ENCODE measurements at places on chromosomes 16 and 17. TPM values are rescaled to one million over a fixed set of nuclear protein-coding genes. Genes with fewer than 3 reads are reported as not detected.

DNA sequence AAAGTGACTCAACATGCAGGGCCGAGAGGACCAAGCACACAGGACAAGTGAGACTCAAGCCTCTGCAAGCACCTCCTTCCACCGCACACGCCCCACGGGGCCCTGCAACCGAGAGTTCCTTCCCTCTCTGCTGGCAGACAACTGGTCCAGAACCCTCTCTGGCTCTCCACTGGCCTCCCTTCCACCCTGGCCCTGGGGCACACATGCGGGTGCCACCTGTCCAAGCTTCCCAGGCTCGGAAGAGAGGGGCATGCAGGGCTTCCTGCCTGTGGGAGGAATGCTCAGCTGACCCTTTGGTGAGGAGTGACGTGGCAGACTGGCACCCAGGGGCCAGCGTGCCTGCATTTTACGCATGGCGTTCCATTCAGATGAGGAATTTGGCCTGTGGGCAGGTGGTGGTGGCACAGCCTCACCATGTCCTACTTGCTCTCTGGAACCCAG is 59.8 kb downstream of the PIPOX start:
- no peak overlapping the region for H3K4me3 ChIP-seq
- DNase-seq: peak; percentile 81
- H3K4me1 ChIP-seq: peaks cover 52% of the 10 kb centered on the region
- peak overlapping the region; percentile 81 for H3K27ac ChIP-seq
- no peaks in the 10 kb centered on the region for H3K27me3 ChIP-seq

OVCA2 gene
- 34.4 TPM for total RNA-seq

ZP2 gene
- not detected for total RNA-seq

DNA sequence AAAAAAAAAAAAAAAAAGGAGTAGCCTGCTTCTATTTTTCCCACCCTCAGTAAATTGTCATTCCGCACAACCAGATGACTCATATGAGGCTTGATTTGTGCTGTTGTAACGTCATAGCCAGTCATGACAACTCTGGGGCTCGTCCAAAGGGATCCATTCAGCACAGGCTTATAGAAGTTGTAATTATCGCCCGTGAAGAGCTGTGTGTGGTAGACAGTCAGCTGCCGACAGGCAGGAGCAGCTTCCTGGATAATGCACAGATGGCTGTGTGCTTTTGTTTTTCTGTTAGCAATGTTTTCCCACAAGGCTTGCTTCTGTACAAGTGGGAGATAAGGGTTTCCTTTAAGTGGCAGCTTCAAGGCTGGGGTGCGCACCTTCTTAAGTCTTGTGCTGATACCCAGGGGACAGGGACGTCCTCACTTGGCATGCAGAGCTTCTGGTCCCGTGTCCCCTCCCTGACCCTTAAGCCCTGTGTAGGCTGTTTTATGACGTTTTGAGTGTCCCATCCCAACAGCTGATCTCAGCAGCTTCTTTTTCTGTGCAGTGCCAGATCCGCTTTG is 26.0 kb downstream of the SNX29 start:
- no peak overlapping the region for H3K4me3 ChIP-seq
- no peaks in the 10 kb centered on the region for H3K36me3 ChIP-seq
- no peak overlapping the region for H3K27ac ChIP-seq
- no peaks in the 10 kb centered on the region for H3K27me3 ChIP-seq
- no peaks in the 10 kb centered on the region for H3K4me1 ChIP-seq
- DNase-seq: no peak

DNA sequence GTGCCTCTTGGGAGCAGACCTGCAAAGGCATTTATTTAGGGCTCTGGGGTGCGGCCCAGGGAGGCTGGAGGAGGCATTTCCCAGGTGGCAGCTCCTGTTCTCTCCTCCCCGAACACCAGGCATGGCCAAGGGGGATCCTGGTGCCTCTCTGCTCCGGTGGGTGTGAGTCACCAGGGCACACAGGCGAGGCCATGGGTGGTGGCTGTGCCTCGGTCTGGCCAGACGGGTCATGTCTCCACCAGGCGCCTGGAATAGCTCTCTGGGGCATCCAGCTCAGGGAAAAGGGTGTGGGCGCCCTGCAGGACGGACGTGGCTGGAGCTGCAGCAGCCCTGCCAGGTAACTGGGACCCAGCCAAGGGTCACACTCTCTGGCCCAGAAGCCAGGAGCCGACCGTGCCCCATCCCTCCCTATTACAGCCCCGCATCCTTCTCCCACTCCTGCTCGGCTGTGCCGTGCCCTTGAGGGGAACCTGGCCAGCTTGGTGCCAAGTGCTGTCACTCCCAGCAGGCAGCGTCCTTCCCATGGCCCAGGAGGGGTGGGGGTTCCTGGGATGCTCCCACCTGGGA is 25.8 kb downstream of the SOX8 start:
- H3K27me3 ChIP-seq: peaks cover 35% of the 10 kb centered on the region
- no peaks in the 10 kb centered on the region for H3K36me3 ChIP-seq
- peak; percentile 90 for DNase-seq

GRCh38 chr17:14092808-14093207 is 23.5 kb downstream of the COX10 start:
- H3K4me3 ChIP-seq: no peak overlapping the region
- no peak overlapping the region for H3K27ac ChIP-seq
- H3K36me3 ChIP-seq: no peaks in the 10 kb centered on the region
- no peak for DNase-seq

DNA sequence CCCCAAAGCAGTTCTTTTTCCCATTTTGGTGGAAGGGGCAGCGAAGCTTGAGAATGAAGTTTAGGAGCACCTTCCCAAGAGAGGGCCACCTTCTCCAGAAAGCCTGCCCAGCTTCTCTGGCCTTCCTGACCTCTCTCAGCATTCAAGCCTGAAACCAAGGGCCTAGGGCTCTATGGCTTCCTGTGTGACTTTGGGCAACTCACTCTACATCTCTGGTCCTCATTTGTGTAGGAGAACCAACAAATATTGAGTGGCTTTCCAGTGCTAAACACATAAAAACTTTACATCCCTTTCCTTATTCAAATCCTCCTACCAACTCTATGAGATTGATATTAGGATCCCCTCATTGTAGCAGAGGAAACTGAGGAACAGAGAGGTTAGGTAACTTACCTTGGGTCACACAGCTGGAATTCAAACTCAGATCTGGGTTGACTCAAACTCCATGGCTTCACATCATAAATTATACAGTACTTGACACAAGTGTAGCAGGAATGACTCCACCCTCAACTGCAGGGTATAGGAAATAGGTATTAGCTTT is 32.0 kb upstream of the MYO18A start:
- no peaks in the 10 kb centered on the region for H3K27me3 ChIP-seq
- H3K27ac ChIP-seq: no peak overlapping the region
- no peak for DNase-seq
- H3K36me3 ChIP-seq: no peaks in the 10 kb centered on the region
- H3K4me1 ChIP-seq: peaks cover 5% of the 10 kb centered on the region

DNA sequence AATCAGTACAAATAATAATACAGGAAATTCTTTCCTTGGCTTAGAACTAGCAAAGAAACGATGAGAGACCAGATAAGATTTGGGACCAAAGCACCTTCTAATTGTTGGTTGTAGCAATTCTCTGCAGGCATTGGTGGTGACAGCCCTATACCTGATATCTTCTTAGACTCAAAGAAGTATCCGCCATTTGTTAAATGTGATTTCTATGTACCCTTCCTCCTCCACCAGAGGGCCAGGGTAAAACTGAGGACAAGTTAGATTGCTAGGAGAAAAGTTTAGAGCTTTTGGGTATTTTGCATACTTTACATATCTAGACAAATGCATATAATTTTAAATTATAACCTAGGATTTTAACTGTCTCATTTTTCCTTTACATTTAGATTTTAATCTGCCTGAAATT is 304.3 kb downstream of the HS3ST4 start:
- H3K4me1 ChIP-seq: no peaks in the 10 kb centered on the region
- DNase-seq: no peak

DNA sequence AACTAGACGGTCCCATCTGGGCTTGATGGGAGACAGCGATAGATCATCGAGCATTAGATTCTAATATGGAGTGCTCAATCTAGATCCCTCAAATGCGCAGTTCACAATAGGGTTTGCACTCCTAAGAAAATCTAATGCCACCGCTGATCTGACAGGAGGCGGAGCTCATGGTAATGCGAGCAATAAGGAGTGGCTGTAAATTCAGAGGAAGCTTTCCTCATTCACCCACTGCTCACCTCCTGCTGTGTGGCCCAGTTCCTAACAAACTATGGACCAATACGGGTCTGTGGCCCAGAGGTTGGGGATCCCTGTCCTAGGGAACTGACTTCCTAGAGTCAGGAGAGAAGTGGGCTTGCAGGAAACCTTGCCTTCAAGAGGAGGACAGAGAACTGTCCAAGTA is 25.2 kb upstream of the AMZ2 start:
- H3K27ac ChIP-seq: no peak overlapping the region
- H3K27me3 ChIP-seq: no peaks in the 10 kb centered on the region
- peaks cover 7% of the 10 kb centered on the region for H3K4me1 ChIP-seq
- no peak overlapping the region for H3K4me3 ChIP-seq
- H3K36me3 ChIP-seq: no peaks in the 10 kb centered on the region

- H3K27ac ChIP-seq: no peak overlapping the region
- H3K36me3 ChIP-seq: no peaks in the 10 kb centered on the region
- no peak overlapping the region for H3K4me3 ChIP-seq
- no peak for DNase-seq
- H3K27me3 ChIP-seq: no peaks in the 10 kb centered on the region
Observed at GRCh38 chr17:40345161-40345993, 19.2 kb downstream of the GJD3 start.

ABCC11 gene
- 0.83 TPM for total RNA-seq

GRCh38 chr16:86072328-86073102 is 173.6 kb downstream of the IRF8 start:
- no peaks in the 10 kb centered on the region for H3K36me3 ChIP-seq
- H3K27ac ChIP-seq: no peak overlapping the region
- H3K4me1 ChIP-seq: no peaks in the 10 kb centered on the region

TMEM220 gene
- total RNA-seq: not detected

MT2A gene
- 353 TPM for total RNA-seq

SLFN13 gene
- 38.5 TPM for total RNA-seq

All from PC-9 (cell line).